Right lung (tissue), 10 donors: ENCODE measurements at places on chromosomes 7 and 10. TPM values are rescaled to one million over a fixed set of nuclear protein-coding genes. Genes with fewer than 3 reads are reported as not detected.

MAD1L1 gene
- 26.8 TPM for polyA plus RNA-seq

FAM171A1 gene
- polyA plus RNA-seq, result 66.4 TPM

TEX36 gene
- not detected for polyA plus RNA-seq

UTF1 gene
- polyA plus RNA-seq, result not detected

CYP3A7 gene
- 1.3 TPM for polyA plus RNA-seq

TAS2R4 gene
- 1.9 TPM for polyA plus RNA-seq

SYT15 gene
- 26.5 TPM for polyA plus RNA-seq

ZNF365 gene
- polyA plus RNA-seq, result 0.42 TPM

EZH2 gene
- polyA plus RNA-seq, result 52.5 TPM

RBM20 gene
- polyA plus RNA-seq, result 1.5 TPM

ITPRIP gene
- 17.8 TPM for polyA plus RNA-seq

MSMB gene
- polyA plus RNA-seq, result not detected

PODXL gene
- polyA plus RNA-seq, result 43.4 TPM

SORBS1 gene
- polyA plus RNA-seq, result 29.8 TPM

GPR15LG gene
- polyA plus RNA-seq, result not detected

CAMK2G gene
- 34.7 TPM for polyA plus RNA-seq

RET gene
- 1.5 TPM for polyA plus RNA-seq

PYROXD2 gene
- polyA plus RNA-seq, result 37.3 TPM

AASS gene
- polyA plus RNA-seq, result 61.7 TPM

PRPS1L1 gene
- polyA plus RNA-seq, result not detected
